ENCODE measurements at places on chromosomes 12 and 14. TPM values are rescaled to one million over a fixed set of nuclear protein-coding genes. Genes with fewer than 3 reads are reported as not detected.

Gene RPL10L
- total RNA-seq = not detected

GRCh38 chr12:124754949-124755800 lies 108.5 kb downstream of the SCARB1 start:
- no peaks in the 10 kb centered on the region for H3K36me3 ChIP-seq
- no peaks in the 10 kb centered on the region for H3K4me1 ChIP-seq
- no peak overlapping the region for H3K27ac ChIP-seq
- no peak for DNase-seq

Gene RTL1
- total RNA-seq = not detected

Gene FAM90A1
- not detected for total RNA-seq

Gene MAP3K9
- 6.4 TPM for total RNA-seq

DNA sequence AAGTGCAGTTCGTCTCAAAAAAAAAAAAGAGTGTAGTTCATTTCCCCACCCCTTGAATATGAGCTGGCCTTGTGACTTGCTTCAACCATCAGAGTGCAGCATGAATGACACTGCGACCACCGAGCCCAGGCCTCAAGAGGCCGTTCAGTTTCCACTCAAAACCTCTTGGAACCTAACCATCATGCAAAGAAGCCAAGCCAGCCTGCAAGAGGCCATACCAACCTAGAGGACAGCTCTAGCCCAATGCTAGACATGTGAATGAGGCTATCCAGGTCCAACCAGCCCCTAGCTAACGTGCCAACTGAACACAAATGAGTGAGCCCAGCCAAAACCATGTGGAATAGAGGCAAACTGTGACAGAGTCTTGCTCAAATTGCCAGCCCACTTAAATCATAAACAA lies 29.7 kb downstream of the R3HDM2 start:
- no peak overlapping the region for H3K27ac ChIP-seq
- H3K27me3 ChIP-seq = no peaks in the 10 kb centered on the region
- no peaks in the 10 kb centered on the region for H3K4me1 ChIP-seq
- no peak for DNase-seq

- H3K4me1 ChIP-seq = no peaks in the 10 kb centered on the region
- H3K27me3 ChIP-seq = no peaks in the 10 kb centered on the region
- no peak overlapping the region for H3K27ac ChIP-seq
Observed at GRCh38 chr14:22220427-22220826, 368.6 kb downstream of the DAD1 start.

- H3K4me3 ChIP-seq = no peak overlapping the region
- no peak for DNase-seq
- H3K27me3 ChIP-seq = no peaks in the 10 kb centered on the region
- no peaks in the 10 kb centered on the region for H3K36me3 ChIP-seq
Observed at GRCh38 chr12:16086462-16086861, 175.3 kb downstream of the DERA start.

Gene BATF
- 20.6 TPM for total RNA-seq

Gene KRT72
- 8.4 TPM for total RNA-seq

Gene DAO
- not detected for total RNA-seq

- H3K36me3 ChIP-seq = no peaks in the 10 kb centered on the region
- no peak overlapping the region for H3K27ac ChIP-seq
- no peaks in the 10 kb centered on the region for H3K27me3 ChIP-seq
- H3K4me3 ChIP-seq = no peak overlapping the region
Observed at GRCh38 chr12:107484230-107484629, 201.4 kb upstream of the PWP1 start.

DNA sequence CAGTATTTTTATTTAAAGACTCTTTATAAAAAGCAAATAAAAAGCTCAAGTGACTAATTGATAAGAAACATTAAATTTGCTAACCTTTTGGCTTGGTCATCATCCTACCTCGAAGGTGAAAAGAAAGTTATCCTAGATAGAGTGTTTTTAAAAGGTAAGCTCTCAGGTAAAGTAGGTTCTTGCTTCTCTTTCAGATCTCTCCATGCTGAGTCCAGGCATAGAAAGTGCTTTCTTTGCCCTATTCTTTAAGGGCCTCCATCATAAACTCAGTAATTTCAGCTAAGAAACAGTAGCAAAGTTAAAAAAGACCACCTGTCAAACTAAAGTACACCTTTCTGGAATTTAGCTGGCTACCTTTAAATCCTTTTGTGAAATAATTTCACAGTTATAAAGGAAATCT lies 20.6 kb upstream of the ANHX start:
- H3K27ac ChIP-seq = no peak overlapping the region
- no peaks in the 10 kb centered on the region for H3K36me3 ChIP-seq

Gene CNTN1
- total RNA-seq = not detected

DNA sequence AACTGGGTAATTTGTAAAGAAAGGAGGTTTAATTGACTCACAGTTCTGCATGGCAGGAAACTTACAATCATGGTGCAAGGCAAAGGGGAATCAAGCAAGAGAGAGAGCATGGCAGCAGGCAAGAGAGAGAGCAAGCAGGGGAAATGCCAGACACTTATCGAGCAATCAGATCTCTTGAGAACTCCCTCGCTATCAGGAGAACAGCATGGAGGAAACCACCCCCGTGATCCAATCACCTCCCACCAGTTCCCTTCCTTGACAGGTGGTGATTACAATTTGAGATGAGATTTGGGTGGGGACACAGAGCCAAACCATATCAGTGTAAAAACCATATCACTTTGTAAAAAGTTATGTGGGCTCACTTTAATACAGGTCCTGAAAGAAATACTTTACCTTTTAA lies 56.4 kb upstream of the NEDD1 start:
- no peaks in the 10 kb centered on the region for H3K4me1 ChIP-seq
- H3K27ac ChIP-seq = no peak overlapping the region
- no peak overlapping the region for H3K4me3 ChIP-seq
- DNase-seq = no peak
- H3K27me3 ChIP-seq = no peaks in the 10 kb centered on the region

- no peak overlapping the region for H3K27ac ChIP-seq
- H3K4me1 ChIP-seq = no peaks in the 10 kb centered on the region
- H3K27me3 ChIP-seq = no peaks in the 10 kb centered on the region
- DNase-seq = no peak
Observed at GRCh38 chr12:131738196-131738595, 27.3 kb downstream of the SFSWAP start.

Gene LRP1-AS
- total RNA-seq = not detected

Gene RNASE7
- total RNA-seq = not detected

Gene SLC2A14
- 3.5 TPM for total RNA-seq

GRCh38 chr12:49212572-49212971 lies 23.7 kb upstream of the TUBA1A start:
- H3K4me3 ChIP-seq = no peak overlapping the region
- no peaks in the 10 kb centered on the region for H3K4me1 ChIP-seq
- no peaks in the 10 kb centered on the region for H3K27me3 ChIP-seq
- H3K36me3 ChIP-seq = no peaks in the 10 kb centered on the region
- no peak for DNase-seq

Data from CD4-positive, alpha-beta memory T cell (primary cell).